Tongue (tissue), 3 donors: ENCODE measurements at places on chromosomes 7 and 10. TPM values are rescaled to one million over a fixed set of nuclear protein-coding genes. Genes with fewer than 3 reads are reported as not detected.
A peak's percentile ranks its signal among the peaks of the same experiment; 100 is the strongest.

DNA sequence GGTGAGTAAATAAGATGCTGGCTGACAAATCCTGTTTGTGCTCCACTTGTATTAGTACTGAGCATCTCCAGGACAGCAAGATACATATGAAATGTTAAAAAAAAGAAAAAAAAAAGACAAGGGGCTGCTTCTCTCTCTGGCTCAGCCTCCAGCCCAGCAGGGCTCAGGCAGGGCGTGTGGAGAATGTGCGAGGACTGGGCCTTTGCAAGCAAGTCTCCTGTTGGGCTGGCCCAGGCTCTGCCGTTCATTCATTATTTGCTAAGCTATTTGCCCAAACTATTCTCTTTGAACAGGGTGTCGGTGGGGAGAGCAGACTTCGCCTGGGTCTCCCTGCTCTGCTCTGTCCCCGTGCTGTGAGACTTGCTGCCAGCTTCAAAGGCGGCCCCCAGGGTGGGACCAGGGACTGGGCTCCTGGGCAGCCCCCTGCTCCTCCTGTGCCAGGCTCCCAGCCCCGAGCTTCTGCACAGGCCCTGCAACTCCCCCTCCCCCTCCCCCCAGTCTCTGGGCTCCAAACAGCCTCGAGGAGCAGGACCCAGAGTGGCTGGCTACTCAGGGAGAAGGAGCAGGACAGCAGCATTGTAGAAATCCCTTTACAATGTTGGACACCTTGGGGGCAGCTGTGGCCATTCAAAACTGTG, 25.6 kb upstream of the MGMT start:
- no peak for DNase-seq

DNA sequence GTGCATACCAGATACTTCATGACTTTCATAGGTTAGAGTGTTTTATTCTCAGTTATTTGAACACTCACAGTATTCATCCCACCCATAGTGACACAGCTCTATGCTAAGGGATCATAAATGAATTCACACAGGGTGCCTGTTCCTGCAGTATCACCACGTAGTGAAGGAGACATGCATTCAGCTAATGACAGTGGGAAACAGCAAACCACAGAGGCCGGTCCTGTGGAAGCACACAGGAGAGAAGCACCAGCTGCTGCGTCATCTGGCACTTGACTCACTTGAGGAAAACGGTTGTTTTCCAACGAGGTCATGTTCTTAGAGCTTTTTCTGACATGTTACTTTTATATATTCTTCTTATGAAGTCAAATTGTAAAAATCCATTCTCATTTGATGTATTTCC, 73.0 kb downstream of the UBE3C start:
- peak; percentile 33 for DNase-seq

GRCh38 chr7:36601601-36602000, 122.7 kb downstream of the AOAH start:
- no peak for DNase-seq

Gene FGFR2
- total RNA-seq: 50.6 TPM

Gene FKBP6
- not detected for total RNA-seq
